ENCODE measurements at places on chromosomes 7 and 10. TPM values are rescaled to one million over a fixed set of nuclear protein-coding genes. Genes with fewer than 3 reads are reported as not detected.

HYCC1 gene
- total RNA-seq = 20.7 TPM

GSAP gene
- 1.8 TPM for total RNA-seq

CPEB3 gene
- 0.16 TPM for total RNA-seq

JCAD gene
- 8.7 TPM for total RNA-seq

ANK3 gene
- 0.66 TPM for total RNA-seq

NKX1-2 gene
- 0.05 TPM for total RNA-seq

All from A549 treated with RU486 at 1 μM for 4 hours (cell line).